Left ventricle myocardium inferior (tissue), 1 donor: ENCODE measurements at places on chromosomes 4 and X. TPM values are rescaled to one million over a fixed set of nuclear protein-coding genes. Genes with fewer than 3 reads are reported as not detected.

ABHD18 gene
- 30.4 TPM for total RNA-seq

EMCN gene
- 43.6 TPM for total RNA-seq

GAGE1 gene
- total RNA-seq: not detected

- DNase-seq: no peak
Measured at GRCh38 chr4:77430847-77431246, 174.8 kb upstream of the CXCL13 start.

DNA sequence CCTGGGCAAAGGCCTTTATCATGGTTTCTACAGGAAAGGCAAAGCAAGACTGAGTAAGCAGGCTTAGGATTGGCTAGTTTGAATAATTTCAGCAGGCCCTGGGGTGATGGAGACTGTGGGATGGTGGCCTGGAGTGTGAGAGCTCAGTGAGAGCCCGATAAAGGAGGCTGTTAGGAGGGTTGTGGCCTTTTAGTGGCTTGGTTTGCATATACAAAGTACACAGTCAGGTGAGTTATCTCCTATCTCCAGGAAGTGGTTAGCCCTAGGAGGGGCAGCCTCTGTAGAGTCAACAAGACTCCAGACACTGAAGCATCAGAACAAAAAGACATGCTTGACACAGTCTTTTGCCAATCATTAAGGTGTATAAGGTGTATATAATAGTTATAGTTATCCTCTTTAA is 157.2 kb downstream of the CFAP299 start:
- no peak for DNase-seq

- DNase-seq: no peak
Measured at GRCh38 chrX:25026576-25026975, 10.8 kb upstream of the ARX start.

GRCh38 chr4:45472490-45472889 is 651.4 kb downstream of the GABRG1 start:
- no peak for DNase-seq

GRCh38 chrX:126701380-126701779 is 118.1 kb upstream of the PRR32 start:
- no peak for DNase-seq
